ENCODE measurements at places on chromosomes 5 and 9.

DNA sequence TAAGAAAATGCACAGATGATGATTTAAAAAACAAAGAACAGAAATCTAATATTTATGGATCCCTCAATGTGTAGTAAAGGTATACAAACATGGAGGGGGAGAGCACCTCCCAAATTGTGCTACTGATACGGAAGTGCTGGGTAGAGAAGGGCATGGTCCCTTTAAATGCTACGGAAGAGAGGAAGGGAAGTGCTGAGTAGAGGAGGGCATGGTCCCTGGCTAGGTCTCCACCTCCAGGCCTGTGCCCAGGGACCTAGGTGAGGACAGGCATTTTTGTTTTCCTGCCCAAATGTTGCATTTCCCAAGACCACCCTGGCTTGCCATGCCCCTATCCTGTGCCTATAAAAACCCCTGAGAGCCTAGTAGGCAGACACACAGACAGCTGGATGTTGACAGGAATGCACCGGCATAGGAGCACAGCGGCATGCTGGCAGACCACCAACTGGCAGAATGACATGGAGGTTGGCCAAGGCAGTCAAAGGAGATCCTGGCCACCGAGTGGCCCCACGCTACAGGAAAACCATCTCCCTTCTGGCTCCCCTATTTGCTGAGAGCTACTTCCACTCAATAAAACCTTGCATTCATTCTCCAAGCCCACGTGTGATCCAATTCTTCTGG, 62.1 kb upstream of the SPDL1 start:
- no peak for DNase-seq

GRCh38 chr9:125784286-125785049, 37.3 kb downstream of the PBX3 start:
- no peak for DNase-seq

GRCh38 chr9:2957656-2958200, 113.8 kb upstream of the PUM3 start:
- DNase-seq: no peak

GRCh38 chr9:106707738-106708474, 155.1 kb upstream of the ZNF462 start:
- no peak for DNase-seq

GRCh38 chr5:170135796-170136490, 30.2 kb downstream of the FOXI1 start:
- no peak for DNase-seq

GRCh38 chr9:84435902-84436301, 95.3 kb upstream of the SLC28A3 start:
- DNase-seq: no peak

DNA sequence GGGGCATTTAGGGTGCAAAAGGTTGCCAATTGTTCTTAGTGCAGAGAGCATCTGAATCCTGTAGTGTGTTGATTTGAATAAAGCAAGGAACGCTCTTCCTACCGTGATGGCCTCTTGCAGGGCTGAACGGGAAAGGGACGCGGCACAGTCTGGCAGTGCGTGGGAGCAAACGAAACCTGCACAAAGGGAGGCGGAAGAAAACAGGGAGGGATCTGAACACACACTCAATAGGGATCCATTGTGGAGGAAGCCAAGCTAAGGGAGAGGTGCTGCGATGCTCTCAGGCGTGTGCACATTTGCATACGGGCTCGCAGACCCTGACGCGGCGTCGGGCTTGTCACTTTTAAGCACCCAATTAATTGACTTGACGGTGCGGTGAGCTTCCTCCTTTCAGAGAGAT, 414.0 kb upstream of the IRX1 start:
- DNase-seq: no peak

GRCh38 chr9:35237311-35237710, 75.5 kb downstream of the UNC13B start:
- no peak for DNase-seq

DNA sequence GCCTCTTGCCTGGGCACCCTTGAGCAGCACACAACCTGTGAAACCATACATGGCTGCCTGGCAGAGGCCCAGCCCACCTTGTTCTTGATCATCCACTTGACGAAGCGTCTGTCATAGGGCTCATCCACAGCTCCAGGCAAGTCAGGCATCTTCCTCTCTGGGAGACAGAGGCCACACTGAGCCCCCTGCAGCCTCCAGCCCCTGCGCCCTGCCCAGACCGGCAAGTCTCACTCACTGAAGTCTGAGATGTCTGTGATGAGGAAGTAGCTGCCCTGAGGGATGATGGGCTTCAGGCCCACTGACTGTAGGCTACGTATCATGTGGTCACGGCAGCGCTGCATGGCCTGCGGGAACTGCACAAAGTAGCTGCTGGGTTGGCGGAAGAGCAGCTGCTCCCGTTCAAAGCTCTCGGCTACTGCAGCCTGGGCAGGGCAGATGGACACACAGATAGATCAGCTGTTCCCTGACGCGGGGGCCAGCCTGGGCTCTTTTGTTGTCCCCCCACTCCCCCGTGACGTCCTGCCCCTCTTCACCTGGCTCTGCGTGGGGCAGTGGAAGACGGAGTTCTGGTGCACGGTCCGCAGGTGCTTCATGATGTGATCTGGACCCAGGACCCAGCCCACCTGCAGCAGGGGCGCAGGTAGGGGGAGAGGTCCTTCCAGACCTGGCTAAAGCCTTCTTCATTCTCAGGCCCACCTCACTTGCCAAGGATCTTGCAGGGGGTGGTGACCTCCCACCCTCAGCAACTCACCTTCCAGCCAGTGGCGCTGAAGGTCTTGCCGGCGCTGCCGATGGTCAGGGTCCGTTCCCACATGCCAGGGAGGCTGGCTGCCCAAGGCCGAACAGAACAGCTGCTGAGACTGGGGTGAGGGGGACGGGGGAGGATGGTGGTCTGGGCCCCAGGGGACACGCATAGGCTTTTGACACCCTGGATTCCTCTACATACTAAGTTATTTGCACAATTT, 5.9 kb upstream of the SPOUT1 start:
- no peak for DNase-seq

DNA sequence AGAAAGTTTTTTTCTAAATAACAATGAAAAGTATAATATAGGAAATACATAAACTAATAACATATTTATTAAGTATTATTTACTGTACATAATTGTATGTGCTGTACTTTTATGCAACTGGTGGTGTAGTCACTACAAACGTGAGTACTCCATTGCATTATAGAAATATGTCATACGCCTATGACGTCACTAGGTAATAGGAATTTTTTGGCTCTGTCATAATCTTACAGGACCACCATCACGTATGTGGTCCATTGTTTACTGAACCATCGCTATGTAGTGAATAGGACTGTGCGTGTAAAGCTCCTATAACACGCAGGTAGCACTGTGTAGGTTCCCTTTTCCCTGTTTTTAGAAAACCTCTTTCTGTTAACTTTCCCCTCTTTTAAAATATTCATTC, 255.0 kb downstream of the SH3GL2 start:
- DNase-seq: no peak

DNA sequence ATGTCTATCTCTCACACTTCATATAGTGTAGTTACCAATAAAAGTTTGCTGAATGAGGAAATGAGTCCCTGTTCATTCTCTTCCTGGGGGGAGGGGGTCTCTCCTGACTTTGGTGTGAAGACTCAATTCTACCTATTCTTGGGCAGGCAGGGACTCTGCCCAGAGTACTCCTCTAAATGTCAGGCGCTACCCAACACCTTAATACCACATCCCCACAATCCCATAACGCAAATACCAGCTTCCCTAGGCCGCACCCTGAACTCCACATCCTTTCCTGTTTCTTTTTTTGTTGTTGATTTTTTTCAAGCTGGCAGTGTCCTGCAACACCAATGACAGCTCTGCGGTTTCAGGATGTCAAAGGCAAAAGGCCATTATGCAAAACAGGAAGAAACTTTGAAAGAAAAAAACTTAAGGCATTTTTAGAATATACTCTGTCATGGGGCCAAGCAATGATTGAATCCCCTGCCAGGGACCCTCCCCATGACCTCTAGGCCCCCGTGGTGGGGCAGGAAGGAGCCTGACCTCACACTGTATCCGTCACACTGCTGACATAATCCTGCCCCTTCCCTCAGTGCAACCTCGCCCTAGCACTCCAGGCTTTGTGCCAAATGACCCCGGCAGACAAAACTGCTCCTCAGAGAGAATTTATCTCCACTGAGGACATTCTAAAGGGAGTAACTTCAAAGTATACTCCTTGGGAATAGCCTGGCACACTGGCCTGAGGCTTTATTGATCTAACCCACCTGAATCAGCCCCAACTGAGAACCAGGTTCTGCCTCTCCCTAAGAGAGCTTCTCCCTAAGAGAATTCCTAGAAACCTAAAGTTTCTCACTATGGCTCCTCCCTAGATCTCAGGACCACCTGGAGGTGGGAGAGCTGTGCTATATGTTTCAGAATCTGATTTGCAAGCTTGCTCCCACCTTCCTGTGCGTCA, 8.0 kb downstream of the B4GALT1 start:
- DNase-seq: no peak

- no peak for DNase-seq
Measured at GRCh38 chr5:6743161-6743560, 29.9 kb downstream of the TENT4A start.

- no peak for DNase-seq
Measured at GRCh38 chr9:36401164-36401740, 1.2 kb upstream of the RNF38 start.

DNA sequence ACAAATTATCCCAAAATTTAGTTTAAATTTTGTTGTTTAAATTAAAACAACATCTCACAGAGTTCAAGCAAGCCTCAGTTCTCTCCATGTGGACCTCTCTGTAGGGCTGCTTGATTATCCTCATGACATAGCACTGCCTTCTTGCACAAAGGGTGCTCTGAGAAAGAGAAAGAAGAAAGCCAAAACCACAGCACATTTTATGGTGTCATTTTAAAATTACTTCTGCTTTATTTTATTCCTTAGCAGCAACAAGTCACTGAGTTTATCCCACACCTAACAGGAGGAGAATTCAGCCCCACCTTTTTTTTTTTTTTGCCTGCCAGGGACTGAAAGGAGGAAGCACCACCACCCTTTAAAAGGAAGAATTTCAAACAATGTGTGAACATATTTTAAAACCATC, 12.8 kb upstream of the KCNV2 start:
- no peak for DNase-seq

GRCh38 chr5:82971901-82972300, 105.3 kb downstream of the TMEM167A start:
- no peak for DNase-seq

DNA sequence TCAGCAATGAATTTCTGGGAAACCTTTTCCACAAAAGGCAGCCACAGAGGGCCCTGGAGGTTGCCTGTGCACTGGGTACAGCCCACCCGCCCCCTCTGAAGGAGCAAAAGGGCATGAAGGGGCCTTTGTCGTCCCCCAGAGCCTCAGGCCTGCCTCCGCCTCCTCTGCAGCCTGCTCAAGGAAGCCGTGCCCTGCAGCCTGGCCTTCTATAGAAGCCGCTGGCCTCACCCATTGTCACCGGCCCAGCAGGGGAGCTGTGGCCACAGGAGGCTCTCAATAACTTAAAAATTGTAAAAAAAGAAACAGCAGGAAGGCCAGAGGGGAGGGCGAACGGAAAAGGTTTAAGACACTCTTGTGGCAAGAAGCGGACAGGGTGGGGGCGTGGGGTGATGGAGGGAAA, 213.3 kb downstream of the IRX2 start:
- no peak for DNase-seq

All from activated T-cell treated with anti-CD3 and anti-CD28 coated beads, Interleukin-2, amount 50 U/mL, for 48 hours (primary cell).